ENCODE measurements at places on chromosomes 11 and 22.

DNA sequence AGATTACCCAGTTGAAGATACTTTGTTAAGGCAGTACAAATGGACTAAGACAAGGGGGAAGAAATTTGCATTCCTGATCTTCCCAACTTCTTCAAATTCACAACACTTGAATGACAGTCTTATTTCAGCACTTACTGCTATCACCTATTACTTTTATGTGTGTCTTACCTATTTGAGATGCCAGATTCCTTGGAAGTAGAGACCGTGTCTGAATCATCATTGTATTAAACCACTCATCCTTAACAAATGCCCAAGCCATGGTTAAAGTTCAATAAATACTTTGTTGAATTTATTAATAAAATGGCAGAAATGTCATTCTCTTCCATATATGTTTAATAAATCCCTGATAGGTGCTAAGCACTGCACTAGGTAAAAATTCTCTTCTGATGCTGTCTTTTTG lies 18.3 kb downstream of the SC5D start:
- no peak for DNase-seq

DNA sequence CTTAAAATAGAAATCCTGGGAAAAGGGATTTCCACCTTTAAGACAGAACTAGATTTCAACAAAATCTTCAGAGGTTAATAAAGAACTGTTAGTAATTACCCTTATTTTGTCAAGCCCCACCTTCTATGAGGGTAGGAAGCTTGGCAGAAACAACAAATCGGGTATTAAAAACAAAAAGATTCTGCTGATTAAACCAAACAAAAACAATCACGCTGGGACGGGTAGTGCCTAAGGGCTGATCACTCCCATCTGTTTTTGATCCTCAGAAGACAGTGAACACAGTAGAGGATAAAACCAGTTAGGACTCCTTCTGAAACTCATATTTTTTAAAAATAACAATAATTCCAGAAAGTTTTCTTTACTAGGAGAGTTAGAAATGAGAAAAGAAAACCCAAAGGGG lies 441.3 kb upstream of the API5 start:
- no peak for DNase-seq

- DNase-seq, result no peak
These were observed 659 bp upstream of the TEAD1 start for GRCh38 chr11:12673601-12673923.

DNA sequence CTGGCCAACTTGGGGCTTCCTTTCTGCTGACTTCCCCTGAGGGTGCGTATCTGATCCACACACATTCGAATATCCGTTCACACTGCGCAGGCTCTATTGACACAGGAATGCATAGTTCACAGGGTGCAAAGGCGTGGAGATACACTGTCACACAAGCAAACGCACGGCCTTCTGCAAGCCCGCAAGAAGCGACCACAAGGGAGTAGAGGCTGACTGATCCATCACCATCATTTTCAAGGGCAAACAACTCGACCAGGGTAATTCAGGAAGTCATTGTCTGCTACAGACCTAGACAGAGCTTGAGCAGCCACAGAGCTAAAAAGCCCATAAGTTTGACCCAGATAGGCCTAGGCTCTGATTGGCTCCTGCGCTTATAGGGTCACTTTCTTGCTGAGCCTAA lies 392.3 kb downstream of the MN1 start:
- DNase-seq, result no peak

DNA sequence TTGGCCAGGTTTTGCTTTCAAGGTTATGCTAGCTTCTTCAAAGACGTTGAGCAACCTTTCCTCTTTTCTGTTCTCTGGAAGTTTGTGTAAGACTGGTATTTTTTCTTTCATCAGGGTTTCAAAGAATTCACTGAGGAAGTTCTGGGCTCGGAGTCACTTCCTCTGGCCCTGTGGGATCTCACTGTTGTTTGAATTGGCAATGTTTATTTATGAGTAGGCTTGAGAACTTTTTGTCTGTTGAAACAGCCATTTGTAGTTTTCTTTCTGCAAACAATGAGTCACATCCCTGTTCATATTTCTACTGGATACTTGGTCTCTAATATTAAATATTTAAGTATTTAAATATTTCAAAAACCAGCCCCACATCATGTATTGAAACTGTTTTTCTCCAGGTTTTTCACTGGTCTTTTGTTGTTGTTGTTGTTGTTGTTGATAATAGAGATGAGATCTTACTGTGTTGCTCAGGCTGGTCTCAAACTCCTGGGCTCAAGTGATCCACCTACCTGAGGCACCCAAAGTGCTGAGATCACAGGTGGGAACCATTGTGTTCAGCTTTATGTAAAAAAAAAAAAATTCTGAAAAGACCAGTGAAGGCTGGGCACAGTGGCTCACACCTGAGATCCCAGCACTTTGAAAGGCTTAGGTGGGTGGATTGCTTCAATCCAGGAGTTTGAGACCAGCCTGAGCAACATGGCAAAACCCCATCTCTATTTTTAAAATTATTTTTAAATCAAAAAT lies 26.9 kb downstream of the SUSD2 start:
- no peak for DNase-seq

Data from effector CD4-positive, alpha-beta T cell (primary cell).